ENCODE measurements at places on chromosomes 4 and X.
A peak's percentile ranks its signal among the peaks of the same experiment; 100 is the strongest.

- no peak for DNase-seq
These were observed 288.6 kb downstream of the NAF1 start for GRCh38 chr4:162878096-162878495.

DNA sequence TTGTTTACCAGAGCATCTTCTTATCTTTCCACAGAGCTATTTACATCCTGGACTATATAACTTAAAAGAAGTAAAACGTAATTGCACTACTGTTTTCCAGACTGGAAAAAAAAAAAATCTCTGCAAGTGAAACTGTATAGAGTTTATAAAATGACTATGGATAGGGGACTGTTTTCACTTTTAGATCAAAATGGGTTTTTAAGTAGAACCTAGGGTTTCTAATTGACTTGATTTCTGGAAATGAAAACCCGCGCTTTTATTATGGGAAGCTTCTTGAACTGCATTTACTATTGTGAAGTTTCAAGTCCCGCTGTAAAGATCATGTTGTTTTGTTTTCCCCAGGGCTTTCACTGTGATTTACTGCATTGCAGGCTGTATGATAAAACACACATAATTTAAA, 162.7 kb downstream of the STIM2 start:
- no peak for DNase-seq

GRCh38 chr4:2806390-2807355, 13.8 kb downstream of the SH3BP2 start:
- DNase-seq = no peak

- peak; percentile 33 for DNase-seq
These were observed 21.4 kb upstream of the AFAP1 start for GRCh38 chr4:7960790-7961655.

DNA sequence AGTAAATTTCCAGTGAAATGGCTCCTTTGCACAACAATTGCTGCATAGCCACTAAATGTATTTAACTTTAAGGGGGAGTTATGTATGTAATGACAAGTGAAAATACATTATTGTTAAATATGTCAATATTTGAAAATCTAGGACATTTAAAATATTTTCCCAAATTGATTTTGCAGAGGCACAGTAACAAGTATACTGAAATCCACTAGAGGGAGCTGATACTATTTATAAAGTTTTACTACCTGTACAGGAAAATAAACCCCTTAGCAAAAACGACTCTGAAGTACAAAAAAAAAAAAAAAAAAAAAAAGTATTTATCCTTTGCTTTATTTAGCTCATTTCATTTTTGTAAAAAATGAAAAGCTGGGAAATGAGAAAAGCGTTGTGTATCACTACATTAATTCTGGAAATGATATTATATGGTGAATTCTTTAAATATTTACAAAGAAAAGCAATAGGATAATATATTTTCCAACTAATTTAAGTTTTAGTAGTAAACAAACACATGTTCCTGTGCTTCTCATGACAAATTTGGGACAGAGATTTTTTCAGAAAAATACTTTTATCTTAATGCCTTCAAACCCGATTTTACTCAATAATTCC, 727.7 kb downstream of the DMD start:
- DNase-seq = no peak

- no peak for DNase-seq
These were observed 63.6 kb downstream of the DCX start for GRCh38 chrX:111348429-111348828.

DNA sequence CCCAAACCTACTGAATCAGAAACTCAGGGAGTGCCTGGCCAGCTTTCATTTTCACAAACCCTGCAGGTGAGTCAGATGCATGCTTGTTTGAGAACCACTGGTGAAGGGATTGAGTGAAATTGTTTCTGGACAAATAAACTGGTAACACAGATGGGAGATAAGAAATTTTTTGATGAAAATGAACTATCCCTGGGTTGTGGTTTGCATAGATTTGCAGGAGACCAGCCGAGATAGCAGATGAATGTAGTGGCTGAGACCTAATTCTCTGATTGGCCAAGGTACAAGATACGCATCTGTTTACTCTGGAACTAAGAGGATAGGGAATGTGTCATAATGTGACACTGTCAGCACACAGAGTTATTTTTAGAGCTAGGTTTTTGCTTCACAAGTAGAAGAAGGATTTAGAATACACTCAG, 117.8 kb upstream of the NOCT start:
- no peak for DNase-seq

GRCh38 chr4:8675906-8676305, 83.3 kb downstream of the CPZ start:
- no peak for DNase-seq

- no peak for DNase-seq
These were observed 241.8 kb upstream of the SMIM31 start for GRCh38 chr4:164512124-164512523.

GRCh38 chr4:56641494-56642051, 39.5 kb downstream of the HOPX start:
- no peak for DNase-seq

DNA sequence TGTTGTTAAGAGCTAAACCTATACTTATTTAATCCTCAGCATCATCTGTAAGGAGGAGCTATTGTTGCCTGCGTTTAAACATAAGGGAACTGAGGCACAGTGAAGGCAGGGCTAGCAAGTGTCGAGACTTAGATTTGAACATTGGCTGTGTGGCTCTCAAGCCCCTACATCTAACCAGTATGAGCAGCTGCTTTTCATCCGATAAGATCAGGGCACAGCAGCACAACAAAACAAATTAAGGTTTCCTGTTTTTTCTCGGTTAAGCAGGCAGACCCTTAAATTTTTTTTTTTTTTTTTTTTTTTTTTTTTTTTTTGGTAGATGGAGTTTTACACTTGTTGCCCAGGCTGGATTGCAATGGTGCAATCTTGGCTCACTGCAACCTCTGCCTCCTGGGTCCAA, 35.6 kb downstream of the RAB40A start:
- DNase-seq = no peak

DNA sequence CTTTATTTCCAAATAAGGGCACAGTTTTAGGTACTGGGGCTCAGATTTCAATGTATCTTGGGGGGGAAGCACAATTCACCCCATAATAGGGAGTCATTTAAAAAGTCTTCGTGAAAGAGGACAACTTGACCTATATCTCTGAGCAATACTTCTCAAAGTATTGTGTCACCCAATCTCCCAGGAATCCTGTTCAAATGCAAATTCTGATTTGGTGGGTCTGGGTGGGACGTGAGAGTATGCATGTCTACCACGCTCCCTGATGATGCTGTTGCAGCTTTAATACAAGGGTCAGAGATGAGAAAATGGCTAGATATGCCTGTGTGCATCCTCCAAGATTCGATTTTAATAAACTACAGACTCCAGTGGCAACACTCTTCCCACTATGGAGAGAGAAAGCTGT, 514.8 kb downstream of the BCOR start:
- no peak for DNase-seq

- no peak for DNase-seq
These were observed 7.2 kb upstream of the C1QTNF7 start for GRCh38 chr4:15420642-15421041.

- no peak for DNase-seq
These were observed 8.2 kb downstream of the TNIP3 start for GRCh38 chr4:121155893-121156292.

- DNase-seq = no peak
These were observed 1.4 kb upstream of the SMAD1 start for GRCh38 chr4:145480257-145480656.

DNA sequence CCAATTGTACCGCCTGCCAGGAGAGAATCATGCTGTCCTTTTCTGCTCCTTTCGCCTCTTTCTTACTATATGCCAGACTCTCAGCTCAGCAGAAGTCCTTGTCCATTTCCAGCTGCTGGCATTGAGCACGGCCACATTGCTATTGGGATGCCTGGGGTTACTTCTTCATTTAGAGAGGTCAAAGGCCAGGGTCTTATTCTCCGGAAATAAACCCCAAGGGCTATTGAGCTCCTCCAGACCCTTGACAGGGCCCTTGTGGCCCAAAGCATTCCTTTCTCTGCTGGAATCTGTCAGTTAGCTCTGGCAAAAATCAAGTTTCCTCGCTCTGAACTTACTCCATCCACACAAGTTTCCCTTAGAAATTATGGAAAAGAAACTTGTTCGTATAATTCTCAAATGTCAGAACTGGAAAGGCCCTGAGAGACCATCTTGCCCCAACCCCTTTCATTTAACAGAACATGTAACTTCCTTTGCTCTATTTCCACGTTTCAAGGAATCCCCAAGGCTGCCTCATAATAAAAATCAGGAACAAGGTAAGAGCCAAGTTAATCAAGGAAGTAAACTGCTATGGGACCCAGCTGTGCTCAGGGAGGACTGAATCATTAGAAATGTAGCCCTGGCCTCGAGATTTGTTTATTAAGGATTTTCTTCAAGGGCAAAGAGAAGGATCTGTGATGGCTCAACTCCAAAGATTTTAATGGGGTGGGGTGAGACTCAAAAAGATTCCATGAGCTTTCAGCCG, 11.8 kb downstream of the AKAP4 start:
- no peak for DNase-seq

DNA sequence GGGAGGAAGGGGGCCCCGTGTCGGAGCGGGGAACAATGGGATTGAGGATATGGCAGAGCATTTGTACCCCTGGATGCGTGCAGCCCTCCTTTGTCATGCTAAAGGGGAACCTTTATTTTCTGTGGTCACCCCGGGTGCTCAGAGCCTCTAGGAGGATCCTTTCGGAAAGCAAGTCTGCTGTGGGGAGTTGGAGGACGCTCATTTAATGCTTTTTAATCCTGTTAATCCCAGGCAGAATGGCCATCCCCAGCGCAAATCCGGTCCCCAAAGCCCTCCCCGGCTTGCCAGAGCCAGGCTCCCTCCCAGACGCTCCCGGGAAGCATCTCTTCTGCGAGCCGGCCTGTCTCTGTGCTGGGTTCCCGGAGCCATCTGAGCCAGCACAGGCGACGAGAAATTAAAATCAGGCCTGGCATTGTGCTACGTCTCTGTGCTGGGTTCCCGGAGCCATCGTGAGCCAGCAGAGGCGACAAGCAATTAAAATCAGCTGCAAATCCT, 113.2 kb upstream of the PPP2R3B start:
- DNase-seq = no peak

DNA sequence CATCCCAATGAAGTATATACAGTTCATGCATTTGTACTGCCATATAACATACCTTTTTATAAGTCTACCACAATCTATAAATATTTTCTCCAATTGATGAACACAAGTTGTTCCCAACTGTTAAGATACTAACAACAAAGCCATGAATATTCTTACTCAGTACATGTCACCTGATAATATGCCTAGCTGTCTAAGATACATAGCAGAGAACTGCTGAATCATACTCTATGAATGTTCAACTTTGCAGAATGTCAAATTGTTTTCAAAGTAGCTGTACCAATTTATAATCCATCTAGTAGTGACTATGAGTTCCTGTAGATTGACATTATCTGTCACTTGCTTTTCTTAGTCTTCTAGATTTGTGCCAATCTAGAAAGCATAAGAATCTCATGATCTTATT, 84.9 kb downstream of the RAB28 start:
- no peak for DNase-seq

- DNase-seq = no peak
These were observed 5.2 kb downstream of the MFSD8 start for GRCh38 chr4:127959794-127960193.

DNA sequence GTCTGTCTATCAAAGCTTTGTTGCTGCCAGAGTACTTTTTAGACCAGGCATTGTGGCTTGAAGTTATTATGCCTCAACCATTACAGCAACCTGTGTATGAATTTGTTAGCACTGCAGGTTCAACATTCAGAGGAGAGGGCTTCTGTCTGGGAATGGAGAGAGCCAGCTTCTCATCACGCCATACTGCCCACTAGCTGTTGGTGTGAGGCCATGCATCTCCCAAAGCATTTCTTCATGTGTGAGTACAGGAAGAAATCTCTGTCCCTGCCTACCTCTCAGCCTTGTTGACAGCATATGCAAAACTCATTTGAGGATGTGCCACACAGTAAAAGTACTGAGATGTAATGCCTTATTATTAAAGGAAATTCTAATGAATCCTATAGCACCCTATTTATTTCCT, 76.9 kb upstream of the PPARGC1A start:
- DNase-seq = no peak

DNA sequence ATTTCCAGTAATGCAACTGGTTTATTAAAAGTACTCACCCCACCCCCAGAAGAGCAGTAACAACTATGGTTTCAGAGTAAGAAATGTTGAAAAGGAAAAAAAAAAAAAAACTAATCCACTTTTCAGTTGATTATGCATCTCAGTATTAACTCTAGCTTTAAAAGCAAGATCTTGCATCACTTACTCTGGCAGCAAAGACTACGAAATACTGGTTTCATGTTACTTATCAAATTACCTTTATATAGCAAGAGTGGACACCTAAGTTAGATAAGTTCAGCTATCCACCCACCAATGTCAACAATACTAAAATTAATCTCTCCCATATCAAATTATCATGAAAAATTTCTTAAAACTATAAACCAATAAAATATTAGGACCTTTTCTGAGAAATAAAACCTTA, 105.0 kb downstream of the ABCB7 start:
- DNase-seq = no peak

DNA sequence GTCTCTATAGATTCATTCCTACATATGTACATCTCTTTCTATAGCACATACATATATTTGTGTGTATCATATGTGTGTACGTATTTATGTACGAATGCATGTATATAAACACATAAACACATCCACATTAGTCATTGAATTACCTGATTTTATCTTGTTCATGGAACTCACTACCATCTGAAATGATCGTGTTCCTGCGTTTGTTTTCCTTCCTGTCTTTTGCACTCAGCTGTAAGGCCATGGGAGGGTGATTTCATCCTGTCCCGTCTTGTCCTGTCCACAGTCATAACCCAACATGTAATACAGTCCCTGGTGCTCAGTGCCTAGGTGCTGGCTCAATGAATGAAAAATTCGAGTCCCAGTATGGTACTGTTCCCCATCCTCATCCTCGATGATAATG, 191.8 kb upstream of the PSAPL1 start:
- DNase-seq = no peak

GRCh38 chr4:26937139-26937538, 76.5 kb downstream of the STIM2 start:
- DNase-seq = no peak

GRCh38 chr4:178633263-178633662, 1191.0 kb upstream of the AGA start:
- no peak for DNase-seq

DNA sequence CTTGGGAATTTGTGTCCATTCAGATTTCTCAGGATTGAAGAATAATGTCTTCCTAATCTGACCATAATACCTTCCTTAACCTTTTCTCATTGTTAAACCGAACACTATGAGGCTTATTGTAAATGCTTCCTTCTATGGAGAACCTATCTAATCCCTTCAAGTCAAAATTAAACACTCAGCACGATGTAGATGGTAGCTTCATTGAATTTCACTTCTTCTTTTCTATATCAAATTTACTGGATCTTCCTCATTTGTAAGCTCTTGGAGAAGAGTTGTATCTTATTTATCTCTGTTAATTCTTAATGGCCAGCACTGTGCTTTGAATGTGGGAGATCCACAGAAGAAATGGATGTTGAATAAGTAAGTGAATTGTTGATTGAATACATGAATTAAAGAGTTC, 109.0 kb upstream of the RAPGEF2 start:
- DNase-seq = no peak

All from KG1 (cell line).